CD4-positive, alpha-beta T cell treated with Interleukin-21 for 1 hour (primary cell): ENCODE measurements at places on chromosomes 3 and 15.
A peak's percentile ranks its signal among the peaks of the same experiment; 100 is the strongest.

- DNase-seq = no peak
These were observed 10.9 kb downstream of the CTDSPL start for GRCh38 chr3:37872413-37873160.

GRCh38 chr3:174583396-174583795 is 275.7 kb upstream of the NAALADL2 start:
- no peak for DNase-seq

DNA sequence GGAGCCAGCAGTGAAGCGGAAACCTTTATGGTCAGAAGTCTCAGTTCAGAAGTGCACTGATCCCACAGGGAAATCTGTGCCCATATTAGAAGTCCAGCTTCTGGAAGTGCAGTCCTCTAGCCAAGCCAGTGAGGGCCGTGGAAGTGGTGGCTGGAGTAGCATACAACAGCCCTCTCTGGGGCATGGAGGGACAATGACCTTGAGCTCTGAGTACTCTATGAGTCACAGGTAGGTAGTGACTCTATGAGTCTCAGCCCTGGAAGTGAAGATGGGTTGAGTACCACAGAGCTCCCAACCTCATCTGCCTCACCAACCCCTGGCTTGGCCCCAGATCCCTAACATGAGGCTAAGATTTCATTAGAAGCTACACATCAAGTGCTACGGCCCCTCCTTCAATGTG is 205.9 kb upstream of the PPP2R3A start:
- no peak for DNase-seq

GRCh38 chr15:81573098-81573746 is 199.2 kb upstream of the TMC3 start:
- DNase-seq = no peak

DNA sequence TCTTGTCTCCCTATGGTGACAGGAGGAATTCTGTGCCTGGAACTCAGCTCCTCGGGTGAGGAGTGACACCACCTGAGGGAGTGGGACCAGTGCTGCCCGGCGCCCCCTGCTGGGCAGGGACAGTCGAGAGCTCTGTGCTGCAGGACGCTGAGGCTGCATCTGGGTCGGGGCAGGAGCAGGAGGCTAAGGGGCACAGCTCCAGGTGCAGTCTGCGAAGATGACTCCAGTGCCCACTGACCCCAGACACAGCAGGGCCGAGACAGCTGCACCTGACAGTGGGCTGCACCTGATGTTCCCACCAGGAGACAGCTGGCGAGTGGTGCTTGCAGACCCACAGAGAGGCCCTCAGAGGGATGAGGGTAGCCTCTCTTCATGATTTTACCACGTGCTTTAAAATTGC is 152.9 kb downstream of the ATP10A start:
- peak; percentile 11 for DNase-seq

DNA sequence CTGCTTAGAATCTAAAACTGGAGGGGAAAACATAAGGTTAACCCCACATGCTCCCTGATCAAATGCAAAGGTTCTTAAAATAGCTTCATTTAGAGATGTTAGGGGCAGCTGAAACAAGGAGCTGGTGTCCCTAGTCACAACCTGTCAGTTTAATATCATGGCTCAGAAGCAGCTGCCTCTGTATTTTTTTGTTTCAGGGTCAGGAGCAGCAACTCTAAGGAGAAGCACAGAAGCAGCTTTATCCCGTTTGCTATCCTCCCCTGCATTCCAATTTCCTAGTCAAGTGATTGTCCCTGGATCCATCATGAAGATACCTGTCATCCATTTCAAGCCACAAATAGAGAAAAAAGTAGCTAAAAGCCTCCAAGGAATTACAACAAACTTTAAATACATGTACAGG is 4.1 kb downstream of the FILIP1L start:
- DNase-seq = no peak

- no peak for DNase-seq
These were observed 98.2 kb upstream of the NR2F2 start for GRCh38 chr15:96232335-96232734.

GRCh38 chr15:41934843-41935242 is 37.5 kb downstream of the EHD4 start:
- DNase-seq = peak; percentile 87

GRCh38 chr3:4416961-4417360 is 50.1 kb downstream of the SUMF1 start:
- no peak for DNase-seq

GRCh38 chr3:167497903-167498302 is 24.1 kb upstream of the SERPINI2 start:
- no peak for DNase-seq

DNA sequence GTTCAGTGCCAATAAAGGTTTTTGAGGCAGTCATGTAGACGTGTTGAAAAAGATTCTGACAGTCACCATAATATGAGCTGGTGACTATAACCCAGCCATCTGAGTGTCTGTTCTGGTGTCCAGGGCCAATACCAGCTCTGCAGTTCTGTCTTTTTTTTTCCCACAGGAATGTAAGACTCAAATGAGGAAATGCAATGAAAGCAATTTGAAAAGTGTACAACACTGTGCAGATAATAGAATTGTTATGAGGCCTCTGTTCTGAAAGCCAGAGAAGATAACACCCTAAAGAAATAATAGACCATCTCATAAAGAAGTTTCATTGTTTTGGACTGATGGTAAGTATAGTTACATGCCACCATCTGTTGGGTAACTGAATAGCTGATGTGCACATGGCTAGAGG is 57.1 kb downstream of the CLDN1 start:
- no peak for DNase-seq

GRCh38 chr3:141663993-141664392 is 74.1 kb upstream of the RNF7 start:
- no peak for DNase-seq

- DNase-seq = no peak
These were observed 211.7 kb upstream of the WNT5A start for GRCh38 chr3:55698831-55699230.

DNA sequence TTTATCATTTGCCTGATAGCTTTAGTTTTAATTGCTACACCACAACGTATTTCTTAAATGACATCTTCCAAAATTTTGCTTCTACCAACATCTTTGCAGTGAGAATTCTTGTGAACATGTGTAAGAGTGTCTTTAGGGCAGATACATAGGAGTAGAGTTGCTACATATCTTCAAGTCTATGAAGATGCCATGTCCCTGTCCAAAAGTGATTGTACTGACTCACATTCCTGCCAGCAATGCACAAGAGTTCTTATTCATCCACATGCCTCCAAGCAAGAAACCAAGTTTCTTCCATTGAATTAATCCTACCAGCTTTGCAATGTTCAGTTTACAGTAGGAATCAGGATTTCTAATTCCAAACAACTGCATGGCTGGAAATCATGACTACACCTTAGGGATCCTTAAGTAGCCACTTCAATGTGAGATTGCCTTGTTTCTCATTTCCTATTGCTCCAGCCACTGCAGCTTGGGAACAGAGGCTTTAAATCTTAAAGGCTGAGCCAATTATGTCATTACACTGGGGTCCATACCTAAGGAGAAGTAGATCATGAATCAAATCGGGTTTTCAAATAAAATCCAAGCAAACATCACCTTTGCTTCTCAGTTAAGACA is 44.5 kb downstream of the BCL2L10 start:
- no peak for DNase-seq

- DNase-seq = no peak
These were observed 5.5 kb upstream of the FAM174B start for GRCh38 chr15:92661069-92661468.

GRCh38 chr3:136749091-136749490 is 3.1 kb downstream of the STAG1 start:
- DNase-seq = no peak

GRCh38 chr15:99143655-99144610 is 39.1 kb downstream of the SYNM start:
- DNase-seq = no peak

DNA sequence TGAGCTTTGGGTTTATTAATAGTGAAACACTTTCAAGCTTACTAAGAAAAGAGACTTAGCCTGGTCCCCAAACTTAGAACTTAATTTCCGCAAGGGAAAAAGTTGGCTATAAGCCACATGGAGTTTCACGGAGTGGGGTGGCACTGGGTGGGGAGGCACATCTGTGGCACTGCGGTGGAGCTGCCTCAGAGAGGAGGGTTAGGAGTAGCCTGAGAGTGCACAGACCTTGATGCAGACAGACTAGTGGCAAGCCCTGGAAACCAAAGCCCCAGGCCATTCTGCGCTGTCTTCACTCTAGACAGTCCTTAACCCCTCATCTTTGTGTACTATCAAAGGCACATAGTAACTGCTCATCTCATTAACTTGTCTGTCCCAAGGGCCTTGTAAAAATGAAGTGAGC is 22.0 kb downstream of the CXCR6 start:
- no peak for DNase-seq

- DNase-seq = no peak
These were observed 534 bp upstream of the UBE2E1 start for GRCh38 chr3:23805210-23805632.

- no peak for DNase-seq
These were observed 343.4 kb downstream of the TBC1D5 start for GRCh38 chr3:17398959-17399551.

DNA sequence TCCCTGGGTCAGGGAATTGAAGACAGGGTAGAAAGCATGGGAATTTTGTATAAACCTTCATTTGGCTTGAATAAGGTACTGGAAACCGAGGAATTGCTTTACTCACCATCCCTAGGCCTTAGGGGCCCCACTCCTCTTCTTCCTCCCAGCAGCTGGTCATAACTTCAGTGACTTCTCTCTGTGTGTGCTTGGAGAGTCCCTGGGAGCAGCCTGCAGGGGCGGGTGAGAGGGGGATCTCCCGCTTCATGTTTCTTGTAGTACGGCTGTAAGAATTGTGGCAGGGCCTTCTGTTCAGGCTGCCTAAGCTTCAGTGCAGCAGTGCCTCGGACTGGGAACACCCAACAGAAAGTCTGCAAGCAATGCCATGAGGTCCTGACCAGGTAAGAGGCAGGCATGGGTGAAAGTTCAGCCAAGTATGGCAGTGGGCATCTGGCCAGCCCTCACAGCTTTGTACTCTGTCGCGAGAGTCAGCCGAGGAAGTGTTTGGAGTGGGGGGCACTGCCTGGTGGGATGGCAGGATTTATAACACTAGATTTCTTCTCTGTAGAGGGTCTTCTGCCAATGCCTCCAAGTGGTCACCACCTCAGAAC is 1.7 kb upstream of the DNAJC17 start:
- DNase-seq = no peak

- no peak for DNase-seq
These were observed 258.7 kb upstream of the PPP2R3A start for GRCh38 chr3:135706758-135707375.

GRCh38 chr3:13220991-13221390 is 147.8 kb upstream of the IQSEC1 start:
- DNase-seq = no peak

- no peak for DNase-seq
These were observed 46.5 kb downstream of the MSL2 start for GRCh38 chr3:136149667-136150066.

GRCh38 chr3:79427081-79427480 is 340.7 kb downstream of the ROBO1 start:
- DNase-seq = no peak

- DNase-seq = no peak
These were observed 22.4 kb downstream of the GYG1 start for GRCh38 chr3:149013726-149014125.

DNA sequence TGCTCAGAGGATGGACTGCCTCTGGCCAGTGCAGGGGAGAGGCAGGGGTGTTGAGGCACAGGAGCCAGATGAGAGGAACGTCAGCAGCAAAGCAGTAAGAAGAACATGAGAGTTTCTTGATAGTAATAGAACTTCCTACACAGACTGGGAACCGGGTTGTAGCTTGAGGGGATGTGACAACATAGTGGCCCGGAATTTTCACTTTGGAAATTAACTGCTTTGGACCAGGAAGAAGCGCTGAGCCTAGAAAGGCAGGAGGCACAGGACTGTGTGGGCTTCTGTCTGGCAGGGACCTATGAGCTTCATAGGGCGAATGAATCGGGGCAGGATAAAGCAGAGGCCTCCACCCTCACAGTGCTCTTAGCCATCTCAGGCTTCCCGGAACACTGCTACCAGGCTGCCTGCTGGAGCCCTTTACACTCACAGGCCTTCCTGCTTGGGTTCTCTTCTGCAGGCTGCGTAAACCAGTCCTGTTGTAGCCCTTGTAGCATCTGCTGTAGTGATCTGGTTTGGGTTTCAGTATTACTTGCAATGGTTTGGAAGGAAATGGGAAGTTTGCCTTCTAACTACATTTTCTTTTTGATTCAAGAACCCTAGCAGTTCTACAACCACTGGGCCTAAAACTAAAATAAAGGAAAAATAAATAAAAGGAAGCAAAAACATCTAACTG is 3.3 kb upstream of the ADPGK start:
- peak; percentile 5 for DNase-seq

- no peak for DNase-seq
These were observed 29.6 kb upstream of the BBX start for GRCh38 chr3:107493134-107493533.

DNA sequence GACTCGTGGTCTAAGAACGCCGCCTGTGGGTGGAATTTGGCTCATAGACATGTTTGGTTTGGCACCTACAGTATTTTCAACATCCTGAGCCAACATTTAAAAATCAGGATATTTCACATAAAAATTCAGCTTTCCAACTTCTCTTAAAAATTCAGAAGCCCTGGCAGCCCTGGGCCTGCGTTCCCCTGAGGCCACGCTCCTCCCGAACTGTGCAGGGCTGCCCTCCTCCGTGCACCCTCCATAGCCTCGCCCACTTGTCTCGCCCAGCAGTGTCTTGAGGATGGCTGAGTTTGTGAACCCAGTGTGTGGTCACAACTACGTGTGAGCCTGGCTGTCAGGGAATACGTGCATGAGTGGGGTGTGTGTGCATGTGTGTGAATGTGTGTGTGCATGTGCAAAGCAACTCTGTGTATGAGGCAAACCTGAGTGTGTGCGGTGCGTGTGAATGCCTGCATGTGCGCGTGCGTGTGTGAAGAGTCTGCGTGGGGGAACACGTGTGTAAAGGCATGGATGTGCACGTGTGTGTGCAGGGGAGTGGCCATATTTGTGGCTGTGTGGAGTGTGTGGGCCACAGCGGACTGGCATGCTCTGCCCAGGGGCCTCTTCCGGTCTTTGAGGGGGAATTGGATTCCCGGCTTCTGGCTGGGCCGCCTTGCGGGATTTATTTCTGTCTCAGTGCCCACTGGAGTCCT is 30.9 kb downstream of the PTH1R start:
- no peak for DNase-seq

DNA sequence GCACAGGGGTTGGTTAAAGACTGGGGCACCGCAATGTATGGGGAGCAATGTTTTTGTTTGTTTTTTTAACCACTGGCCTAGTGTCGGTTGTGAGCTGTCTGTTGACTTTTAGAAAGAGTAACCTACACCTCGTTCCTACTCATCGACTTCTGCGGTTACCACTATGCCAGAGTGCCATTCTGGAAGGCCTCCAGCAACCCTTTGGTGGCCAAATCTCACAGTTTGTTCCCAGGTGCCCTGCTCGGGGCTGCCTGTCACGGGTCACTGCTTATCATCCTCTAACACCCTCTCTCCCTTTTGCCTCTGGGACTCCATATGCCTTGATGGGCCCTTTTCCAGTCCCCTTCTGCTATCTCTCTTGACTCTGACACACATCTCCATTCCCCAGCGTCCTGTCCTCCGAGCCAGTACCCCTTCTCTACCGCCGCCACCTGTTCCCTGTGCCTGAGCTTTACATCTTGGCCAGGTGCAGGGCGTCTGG is 290.4 kb upstream of the C2CD4B start:
- no peak for DNase-seq

GRCh38 chr3:77370413-77370812 is 330.5 kb downstream of the ROBO2 start:
- DNase-seq = no peak
